Urinary bladder (tissue), 4 donors: ENCODE measurements at places on chromosomes 11 and 22.

- DNase-seq = no peak
These were observed 115.6 kb upstream of the B3GAT1 start for GRCh38 chr11:134527382-134528243.

- DNase-seq = no peak
These were observed 17.7 kb downstream of the HTR3A start for GRCh38 chr11:113992459-113993110.

GRCh38 chr11:1845561-1846452 is 7.0 kb downstream of the TNNI2 start:
- DNase-seq = no peak

DNA sequence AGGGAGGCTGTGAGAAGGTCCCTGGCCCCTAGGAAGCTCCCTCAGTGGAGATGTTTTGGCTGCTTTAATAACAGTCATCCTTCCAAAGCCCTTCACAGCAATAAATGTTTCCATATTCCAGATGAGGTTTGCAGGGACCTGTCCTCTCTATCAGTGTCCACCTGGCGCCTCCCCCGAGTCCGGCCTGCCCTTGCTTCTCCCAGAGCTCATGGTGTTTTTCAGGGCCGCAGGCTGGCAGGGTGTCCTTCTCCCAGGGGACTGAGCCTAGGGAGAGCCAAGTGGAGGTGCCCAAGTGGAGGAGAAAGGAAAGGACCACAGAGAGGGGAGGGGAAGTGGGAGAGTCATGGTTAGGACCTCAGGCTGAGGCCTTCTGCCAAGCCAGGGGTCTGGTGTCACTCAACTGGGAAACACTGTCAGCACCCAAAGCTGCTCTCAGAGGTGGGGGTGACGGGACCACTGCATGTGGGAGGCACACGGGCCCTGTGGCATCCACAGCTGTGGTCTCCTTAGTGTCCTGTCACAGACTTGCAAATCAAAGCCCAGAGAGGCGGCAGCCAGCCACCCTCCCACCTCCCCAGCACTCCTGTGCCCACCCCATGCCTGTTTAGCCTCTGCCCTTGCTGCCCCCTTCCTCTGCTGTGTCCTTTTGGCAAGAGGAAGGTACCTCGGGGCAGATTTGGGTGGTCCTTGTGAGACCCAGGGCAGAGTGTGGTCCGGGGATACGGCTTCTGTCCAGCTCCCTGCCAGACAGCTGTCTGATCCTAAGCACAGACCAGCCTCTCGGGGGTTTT is 6.4 kb downstream of the DERL3 start:
- no peak for DNase-seq

GRCh38 chr11:1845095-1845429 is 6.3 kb downstream of the TNNI2 start:
- no peak for DNase-seq

- no peak for DNase-seq
These were observed 110.8 kb upstream of the TMEM45B start for GRCh38 chr11:129704831-129705230.
